ENCODE measurements at places on chromosomes 13 and 19.

GRCh38 chr19:4548238-4548584 is 8.4 kb upstream of the LRG1 start:
- no peak for DNase-seq

- DNase-seq, result no peak
Observed at GRCh38 chr19:1646659-1647453, 5.6 kb downstream of the TCF3 start.

DNA sequence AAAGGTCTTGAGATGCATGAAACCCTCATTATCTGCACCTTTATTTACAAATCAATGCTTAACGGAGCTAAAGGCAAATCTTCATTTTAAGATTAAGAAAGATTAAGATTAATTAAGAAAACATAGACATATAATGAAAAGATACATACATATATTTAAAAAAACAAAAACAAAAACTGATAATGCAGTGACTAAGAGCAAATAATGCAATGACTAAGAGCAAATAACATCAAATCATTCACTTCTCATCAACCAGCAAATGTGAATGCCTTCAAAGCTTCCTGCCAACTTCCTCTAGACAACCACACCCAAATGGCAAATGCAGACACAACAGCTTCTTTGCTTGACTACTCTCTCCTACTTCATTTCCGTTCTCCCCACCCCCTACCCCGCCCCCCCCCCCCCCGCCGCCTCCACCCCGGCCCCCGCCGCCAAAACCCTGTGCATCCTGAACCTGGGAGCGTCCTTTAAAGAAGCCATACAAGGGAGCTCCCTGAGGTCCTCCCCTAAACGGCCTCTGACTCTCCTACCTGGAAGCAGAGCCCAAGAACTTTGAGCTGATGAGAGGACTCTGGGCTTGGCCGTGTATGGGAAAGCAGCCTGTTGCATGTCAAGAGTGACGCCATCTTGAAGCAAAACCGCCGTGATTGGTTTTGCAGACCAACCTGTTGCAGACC is 24.5 kb downstream of the TEX101 start:
- no peak for DNase-seq

DNA sequence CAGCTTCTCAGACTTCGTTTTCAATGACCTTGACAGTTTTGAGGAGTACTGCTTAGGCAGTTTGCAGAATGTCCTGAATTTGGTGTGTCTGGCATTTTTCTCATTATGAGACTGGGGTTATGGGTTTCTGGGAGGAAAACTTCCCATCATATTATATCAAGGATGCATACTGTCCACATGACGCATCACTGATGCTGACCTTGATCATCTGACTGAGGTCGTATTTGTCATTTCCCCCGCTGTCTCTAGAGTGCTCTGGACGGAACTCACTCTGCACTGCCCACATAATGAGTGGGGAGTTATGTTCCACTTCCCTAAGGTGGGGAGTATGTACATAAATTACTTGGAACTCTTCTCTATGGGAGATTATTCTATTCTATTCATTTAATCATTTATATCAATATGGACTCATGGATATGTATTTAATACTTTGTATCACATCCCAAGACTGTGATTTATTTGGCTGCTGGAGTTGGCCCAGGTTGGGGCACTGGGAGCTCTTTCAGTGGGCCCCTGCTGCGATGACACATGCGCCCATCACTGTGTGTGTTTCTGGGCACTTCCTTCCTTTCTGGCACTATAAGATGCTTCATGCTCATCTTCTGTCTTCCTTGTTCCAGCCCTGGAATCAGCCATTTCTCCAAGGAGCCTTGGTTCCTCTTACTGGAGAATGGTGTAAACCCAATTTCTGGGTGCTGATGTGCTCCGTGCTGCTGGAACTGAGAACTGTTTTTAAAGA is 138.6 kb downstream of the MIPEP start:
- DNase-seq, result no peak
